ENCODE measurements at places on chromosomes 16 and 17. TPM values are rescaled to one million over a fixed set of nuclear protein-coding genes. Genes with fewer than 3 reads are reported as not detected.

The SLC4A1 gene
- not detected for total RNA-seq

The HS3ST4 gene
- total RNA-seq = not detected

The GP1BA gene
- total RNA-seq = not detected

The TBC1D3H gene
- total RNA-seq = not detected

The EVI2B gene
- 0.11 TPM for total RNA-seq

The P2RX5 gene
- 23.6 TPM for total RNA-seq

The KRTAP4-4 gene
- total RNA-seq = not detected

The TEX19 gene
- 0.31 TPM for total RNA-seq

The MT1A gene
- 15.7 TPM for total RNA-seq

The TTLL6 gene
- 0.60 TPM for total RNA-seq
